ENCODE measurements at places on chromosomes 4 and X.

DNA sequence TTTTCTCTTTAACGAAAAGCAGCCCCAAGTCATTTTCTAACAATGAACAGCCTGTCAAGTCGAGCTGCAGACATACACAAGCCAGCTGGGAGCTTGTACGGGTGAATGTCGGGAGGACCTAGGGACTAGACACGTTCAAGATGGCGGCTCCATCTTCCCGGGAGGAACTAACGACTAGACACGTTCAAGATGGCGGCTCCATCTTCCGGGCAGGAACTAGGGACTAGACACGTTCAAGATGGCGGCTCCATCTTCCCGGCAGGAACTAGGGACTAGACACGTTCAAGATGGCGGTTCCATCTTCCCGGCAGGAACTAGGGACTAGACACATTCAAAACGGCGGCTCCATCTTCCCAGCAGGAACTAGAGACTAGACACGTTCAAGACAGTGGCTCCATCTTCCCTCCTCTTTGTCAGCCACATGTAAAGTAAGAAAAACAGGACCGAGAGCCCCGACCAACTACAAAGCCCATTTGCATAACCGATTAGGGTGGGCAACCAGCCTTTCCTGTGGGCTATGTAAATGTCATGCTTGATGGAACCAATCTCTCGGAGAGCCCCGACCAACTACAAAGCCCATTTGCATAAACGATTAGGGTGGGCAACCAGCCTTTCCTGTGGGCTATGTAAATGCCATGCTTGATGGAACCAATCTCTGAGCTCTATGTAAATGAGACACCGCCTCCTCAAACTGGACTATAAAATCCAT, 175.5 kb downstream of the DHRSX start:
- DNase-seq: peak; percentile 80

- no peak for DNase-seq
Measured at GRCh38 chr4:6620296-6620695, 20.2 kb upstream of the MRFAP1 start.

- DNase-seq: no peak
Measured at GRCh38 chrX:38560776-38561125, 591 bp upstream of the TSPAN7 start.

- no peak for DNase-seq
Measured at GRCh38 chr4:17930256-17930655, 91.3 kb downstream of the LCORL start.

- DNase-seq: no peak
Measured at GRCh38 chrX:95248386-95248785, 1436.3 kb upstream of the DIAPH2 start.

- no peak for DNase-seq
Measured at GRCh38 chr4:17155486-17155885, 257.0 kb upstream of the LDB2 start.

DNA sequence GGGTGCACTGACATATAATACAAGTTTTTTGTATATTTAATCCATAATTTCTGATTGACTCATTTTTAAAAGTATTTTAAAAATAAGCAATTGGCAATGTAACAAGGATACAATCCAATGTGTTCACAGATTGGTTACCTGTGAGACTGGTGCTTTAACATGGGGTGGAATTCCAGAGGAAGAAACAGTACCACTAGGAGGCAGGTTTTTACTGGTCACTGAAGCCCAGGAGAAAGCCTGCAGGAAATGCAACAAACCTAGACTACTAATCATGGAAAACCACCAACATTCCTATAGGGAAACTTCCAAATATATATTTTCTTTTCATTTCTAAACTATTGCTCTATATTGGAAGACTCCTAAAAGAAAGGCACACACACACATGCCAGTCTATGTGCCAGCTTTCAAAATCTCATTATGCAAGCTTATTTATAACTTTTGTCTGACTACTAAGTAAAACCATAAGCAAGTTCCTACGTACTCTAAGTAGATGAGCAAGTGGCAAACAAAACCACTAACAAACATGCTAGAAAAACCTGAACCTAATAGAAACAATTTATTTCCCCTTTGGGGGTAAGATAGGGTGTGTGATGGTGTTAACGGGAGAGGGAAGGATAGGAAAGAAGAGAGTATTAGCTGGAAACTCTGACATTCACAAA, 19.2 kb downstream of the G3BP2 start:
- DNase-seq: no peak

DNA sequence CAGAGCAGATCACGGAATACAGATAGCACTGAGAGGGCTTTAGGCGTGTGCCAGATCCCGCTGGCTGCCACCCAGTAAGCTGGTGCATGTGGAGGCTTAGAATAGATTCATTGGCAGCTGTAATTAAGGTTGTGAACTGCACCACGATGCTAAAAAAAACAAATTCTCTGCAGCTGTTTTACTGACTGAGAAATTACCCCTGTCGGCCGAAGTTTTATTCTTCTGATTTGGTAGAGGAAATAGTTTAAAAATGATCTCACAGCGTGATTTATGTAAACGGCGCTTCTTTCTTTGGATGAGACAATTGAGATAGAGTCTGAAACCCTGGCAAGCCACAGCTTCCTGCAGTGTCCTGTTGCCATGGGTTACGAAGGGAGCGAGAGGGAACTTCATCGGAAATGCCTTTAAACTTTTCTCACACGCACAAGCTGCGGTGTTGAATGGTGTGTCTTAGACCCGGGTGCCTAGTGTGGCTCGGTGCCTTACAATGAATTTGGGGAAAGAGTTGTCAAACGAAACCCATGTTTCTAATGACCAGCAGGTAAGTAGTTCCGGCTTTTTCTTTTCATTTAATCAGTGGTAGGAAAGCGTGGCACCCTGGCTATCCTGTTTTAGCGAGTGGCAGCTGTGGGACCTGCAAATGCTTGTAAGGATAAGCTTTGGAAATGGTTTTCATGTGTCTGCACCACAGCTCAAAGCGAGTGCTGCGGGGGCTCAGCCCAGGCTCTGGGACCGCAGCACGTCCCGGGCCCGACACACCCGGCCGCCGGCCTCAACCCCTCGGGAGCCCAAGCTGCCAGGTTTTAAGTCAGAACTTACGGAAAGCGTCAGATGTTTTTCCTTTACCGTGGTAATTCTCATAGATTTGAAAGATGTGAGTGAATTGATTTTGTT, 71.7 kb upstream of the HGFAC start:
- no peak for DNase-seq

DNA sequence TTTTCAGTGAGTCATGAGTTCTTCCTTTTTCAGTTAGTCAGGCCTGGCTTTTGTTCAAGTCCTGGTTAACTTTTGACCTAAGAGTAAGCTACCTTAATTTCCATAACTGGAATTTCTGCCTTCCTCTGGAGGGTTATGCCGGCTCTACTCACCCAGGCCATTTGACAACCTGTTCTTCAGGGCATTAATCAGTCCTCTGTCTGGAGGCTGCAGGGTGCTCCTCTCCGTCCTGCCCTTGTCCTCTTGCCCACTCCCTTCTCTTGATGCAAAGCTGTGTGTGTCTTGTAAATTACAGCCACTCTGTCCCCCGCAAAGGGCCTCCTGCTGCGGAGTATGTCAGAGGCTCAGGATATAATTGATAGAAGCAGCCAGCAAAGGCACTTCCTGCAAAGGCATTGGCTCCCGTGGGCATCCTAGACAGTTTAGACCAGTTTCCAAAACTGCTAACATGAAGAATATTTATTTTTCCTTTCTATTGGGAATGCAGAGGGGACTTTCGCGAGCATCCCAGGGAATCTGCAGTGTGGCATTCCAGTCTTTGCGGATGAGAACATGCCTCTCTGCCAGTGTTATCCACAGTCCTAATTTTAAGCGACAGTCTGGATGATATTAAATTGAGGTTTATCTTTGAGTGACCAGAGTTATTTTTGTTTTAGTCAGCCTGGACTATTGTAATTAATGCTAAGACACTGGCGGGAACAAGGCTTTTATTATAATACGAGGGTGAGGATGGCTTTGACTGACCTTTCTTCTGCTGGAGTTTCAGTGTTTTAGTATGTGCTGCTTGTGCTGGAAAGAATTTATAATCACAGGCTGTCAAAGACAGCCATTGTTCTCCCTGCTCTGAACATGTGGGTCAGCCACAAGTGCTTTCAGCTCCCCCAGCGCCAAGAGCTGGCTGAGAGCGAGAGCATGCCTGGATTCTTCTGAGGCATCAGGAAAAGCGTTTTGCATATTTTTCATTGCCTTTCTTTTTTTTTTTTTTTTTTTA, 74.2 kb downstream of the LIMCH1 start:
- peak; percentile 98 for DNase-seq

GRCh38 chr4:40314951-40315350, 20.2 kb upstream of the CHRNA9 start:
- DNase-seq: no peak

GRCh38 chr4:155612074-155612473, 54.6 kb upstream of the GUCY1A1 start:
- DNase-seq: no peak

DNA sequence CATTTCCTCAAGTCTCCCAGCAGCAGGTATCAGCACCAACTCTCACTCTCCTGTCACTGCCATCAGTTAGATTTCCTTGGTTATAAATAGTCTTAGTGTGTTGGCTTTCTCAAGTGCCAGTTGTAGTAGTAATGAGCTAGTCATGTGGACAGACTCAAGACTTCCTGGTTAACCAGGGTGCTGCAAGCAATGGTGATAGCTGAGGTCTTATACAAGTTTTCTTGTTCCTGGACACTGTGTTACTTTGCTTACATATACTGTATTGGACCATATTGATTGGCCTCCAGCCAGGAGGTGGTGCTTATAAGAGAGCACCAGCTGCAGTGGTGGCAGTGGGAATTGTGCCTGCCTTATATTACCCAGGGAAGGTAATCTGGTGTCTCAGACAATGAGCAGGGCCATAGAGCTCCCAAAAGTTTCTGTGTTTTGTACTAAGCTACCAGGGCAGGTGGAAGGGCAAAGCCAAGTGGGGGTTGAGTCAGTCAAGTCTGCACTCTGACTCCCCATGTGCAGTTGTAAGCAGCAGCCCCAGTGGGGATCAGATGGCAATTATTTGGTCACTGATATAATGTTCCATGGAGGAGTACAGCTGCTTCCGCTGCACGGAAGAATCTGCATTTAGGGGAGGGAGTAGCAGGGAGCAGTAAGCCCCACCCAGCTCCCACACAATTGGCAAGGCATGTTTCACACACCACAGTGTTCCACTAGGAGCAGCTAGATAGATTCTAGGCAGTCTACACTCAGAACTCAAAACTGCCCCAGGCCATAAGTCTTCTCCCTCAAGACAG, 24.1 kb upstream of the ZDHHC15 start:
- no peak for DNase-seq

GRCh38 chr4:14309431-14309830, 681.9 kb upstream of the BOD1L1 start:
- peak; percentile 20 for DNase-seq

- DNase-seq: no peak
Measured at GRCh38 chr4:40721730-40722171, 28.0 kb upstream of the NSUN7 start.

GRCh38 chr4:169127314-169127713, 117.3 kb upstream of the CBR4 start:
- no peak for DNase-seq

DNA sequence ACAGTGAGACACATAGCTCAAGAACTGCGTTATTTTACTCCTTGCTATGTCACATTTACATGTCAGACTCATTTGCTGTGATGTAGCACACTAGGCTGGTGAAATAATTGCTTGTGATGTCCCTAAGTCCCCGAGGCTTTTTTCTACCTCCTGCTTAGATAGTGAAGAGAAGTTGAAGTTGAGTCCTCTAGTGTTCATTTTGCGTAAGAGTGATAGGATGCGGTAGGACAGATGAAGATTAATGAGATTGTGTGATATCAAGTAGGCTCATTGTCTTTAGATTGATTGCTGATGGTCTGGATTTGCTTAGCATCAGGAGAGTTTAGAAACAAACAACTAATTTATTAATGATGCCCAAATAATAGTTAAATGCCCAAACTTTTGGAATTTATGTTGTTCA, 173.6 kb upstream of the NUDT6 start:
- no peak for DNase-seq

DNA sequence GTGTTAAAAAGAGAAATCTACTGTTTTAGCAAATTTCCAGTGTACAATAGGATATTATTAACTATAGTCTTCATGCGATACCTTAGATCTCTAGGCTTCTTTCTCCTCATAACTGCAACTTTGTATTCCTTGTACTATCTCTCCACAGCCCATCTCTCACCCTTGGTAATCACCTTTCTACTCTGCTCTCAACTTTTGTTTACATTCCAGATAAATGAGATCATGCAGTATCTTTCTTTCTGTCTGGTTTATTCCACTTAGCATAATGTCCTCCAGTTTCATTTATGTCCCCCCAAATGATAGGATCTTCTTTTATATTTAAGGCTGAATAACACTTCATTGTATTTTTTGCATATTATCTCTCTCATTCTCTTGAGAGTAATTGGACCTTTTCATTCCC, 165.5 kb downstream of the HS3ST1 start:
- no peak for DNase-seq

DNA sequence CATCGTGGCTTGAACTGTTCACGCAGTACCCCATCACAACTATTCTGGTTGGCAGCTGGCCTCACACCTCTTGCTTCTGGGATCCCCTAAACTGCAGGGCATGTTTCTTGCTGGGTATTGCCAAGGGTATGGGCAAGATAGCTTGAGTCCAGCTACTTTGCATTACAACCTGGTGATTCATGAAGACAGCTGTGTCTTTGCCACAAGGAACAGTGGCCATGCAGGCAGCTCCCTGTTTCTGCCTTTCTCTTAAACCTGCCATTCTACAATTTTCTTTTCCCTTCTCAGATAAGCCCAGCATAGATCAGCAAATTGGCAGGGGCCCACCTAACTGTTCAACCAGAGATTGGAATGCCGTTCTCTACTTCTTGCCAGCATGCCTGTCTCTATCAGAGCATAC, 42.8 kb downstream of the TENM3 start:
- no peak for DNase-seq

GRCh38 chr4:86108137-86108536, 251.7 kb downstream of the MAPK10 start:
- DNase-seq: no peak

- DNase-seq: no peak
Measured at GRCh38 chr4:133869486-133869885, 332.1 kb downstream of the PABPC4L start.

GRCh38 chr4:127352220-127353113, 280.3 kb upstream of the INTU start:
- no peak for DNase-seq

GRCh38 chr4:96524311-96524875, 684.5 kb downstream of the PDHA2 start:
- no peak for DNase-seq

DNA sequence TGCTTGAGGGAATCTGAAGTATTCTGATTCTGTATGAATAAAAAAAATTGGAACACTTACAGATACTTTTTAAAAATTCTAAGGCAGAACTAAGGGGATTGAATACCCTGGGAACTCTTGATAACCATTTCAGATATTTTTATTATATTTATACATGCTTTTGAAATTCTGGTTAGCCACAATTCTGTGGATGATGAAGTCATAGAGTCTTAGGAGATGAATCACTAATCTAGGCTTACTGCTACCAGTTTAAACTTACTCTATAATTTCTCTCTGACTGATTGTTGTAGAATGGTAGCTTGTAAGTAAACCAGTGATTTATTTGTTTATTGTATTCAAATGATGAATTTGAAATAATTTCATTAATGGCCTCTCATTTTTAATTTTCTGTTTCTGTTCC, 11.4 kb upstream of the SLAIN2 start:
- no peak for DNase-seq

Data from globus pallidus (tissue), 1 donor.